Vagina (tissue), 2 donors: ENCODE measurements at places on chromosomes 13 and 19.

DNA sequence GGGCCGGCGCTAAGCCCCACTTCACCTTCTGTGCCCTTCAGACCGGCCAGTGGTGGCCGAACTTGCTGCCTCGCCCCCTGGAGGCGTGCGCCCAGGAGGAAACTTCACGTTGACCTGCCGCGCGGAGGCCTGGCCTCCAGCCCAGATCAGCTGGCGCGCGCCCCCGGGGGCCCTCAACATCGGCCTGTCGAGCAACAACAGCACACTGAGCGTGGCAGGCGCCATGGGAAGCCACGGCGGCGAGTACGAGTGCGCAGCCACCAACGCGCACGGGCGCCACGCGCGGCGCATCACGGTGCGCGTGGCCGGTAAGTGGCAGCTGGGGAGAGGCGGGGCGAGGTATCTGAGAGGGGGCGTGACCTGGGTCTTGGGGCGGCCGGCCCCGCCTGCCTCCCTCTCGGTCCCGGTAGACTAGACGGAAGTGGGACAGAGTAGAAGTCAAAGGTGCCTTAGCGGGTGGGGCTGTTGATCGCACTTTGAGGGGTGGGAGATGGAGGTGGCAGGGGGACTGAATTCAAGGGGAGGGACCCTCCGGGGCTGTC is 5.6 kb downstream of the ICAM5 start:
- DNase-seq = no peak

- DNase-seq = no peak
Measured at GRCh38 chr13:106942563-106942962, 374.6 kb upstream of the ARGLU1 start.

DNA sequence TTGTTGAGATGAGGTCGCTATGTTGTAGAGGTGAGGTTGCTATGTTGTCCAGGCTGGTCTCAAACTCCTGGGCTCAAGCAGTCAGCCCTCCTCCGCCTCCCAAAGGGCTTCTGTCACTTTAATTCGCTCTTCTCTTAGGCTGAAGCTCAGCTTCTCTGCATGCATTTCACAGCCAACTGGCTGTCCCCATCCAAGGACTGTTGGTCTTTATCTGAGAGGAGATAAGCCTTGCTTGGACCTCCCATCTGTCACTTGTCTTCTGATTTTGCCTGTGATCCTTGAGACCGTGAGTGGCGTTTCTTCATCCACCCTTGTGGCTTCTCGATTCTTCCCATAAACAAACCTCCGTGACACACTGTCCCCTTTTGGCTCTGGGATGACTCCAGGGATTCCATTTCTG is 24.4 kb downstream of the CERS1 start:
- DNase-seq = no peak

- DNase-seq = no peak
Measured at GRCh38 chr13:68784275-68784674, 1323.4 kb upstream of the ATXN8OS start.

GRCh38 chr13:49292742-49293486 is 45.2 kb downstream of the CDADC1 start:
- no peak for DNase-seq

DNA sequence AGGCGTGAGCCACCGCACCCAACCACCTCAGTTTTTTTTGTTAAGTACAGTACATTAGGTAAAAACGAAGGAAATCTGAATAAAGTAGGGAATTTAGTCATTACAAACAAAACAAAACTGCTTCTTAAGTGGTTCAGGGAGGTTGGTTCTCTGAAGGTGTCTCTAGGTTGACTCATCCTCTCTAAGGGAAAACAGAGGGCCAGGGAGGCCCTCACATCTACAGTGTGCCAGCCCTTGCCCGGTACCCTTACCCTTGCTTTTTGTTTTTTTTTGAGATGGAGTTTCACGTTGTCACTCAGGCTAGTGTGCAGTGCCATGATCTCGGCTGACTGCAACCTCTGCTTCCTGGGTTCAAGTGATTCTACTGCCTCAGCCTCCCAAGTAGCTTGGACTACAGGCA is 17.2 kb upstream of the JUND start:
- DNase-seq = no peak

DNA sequence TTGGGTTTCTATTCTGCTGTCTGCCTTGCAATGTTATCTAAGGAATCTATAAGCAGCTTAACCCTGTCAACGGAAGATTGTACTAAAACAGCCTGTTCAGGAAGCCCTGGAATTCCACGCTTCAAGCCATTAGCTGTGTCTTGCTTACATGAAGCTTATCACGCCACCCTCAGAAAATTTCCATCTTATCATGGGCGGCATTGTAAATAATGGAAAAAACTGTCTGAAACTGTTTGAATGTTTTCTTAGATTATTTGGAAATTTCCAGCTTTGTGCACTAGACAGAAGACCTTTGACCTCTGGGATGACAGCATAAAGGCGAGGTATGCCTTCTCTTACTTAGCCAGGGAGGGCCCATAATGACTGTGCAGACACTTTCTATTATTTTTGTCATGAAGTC is 319.7 kb downstream of the KCNRG start:
- no peak for DNase-seq

DNA sequence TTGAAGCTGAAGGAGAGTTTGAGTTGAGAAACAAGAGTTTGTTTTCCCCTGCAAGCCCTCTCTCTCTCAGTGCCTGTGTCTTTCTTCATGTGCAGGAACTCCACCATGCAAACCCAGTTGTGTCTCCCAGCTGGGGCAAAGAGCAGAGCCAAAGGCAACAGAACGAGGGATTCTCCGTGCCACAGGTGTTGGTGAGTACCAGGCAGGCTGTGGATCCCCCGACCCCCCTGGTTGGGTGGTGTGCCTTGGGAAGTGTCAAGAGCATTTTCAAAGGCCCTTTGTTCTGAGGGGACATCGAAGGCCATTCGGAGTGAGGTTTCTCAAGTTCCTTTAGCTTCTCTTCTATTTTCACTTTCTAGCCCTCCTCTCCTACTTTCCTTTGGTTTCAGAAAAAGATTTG is 5.6 kb downstream of the ZNF333 start:
- no peak for DNase-seq

GRCh38 chr13:99757756-99758459 is 213.7 kb downstream of the ZIC5 start:
- no peak for DNase-seq

DNA sequence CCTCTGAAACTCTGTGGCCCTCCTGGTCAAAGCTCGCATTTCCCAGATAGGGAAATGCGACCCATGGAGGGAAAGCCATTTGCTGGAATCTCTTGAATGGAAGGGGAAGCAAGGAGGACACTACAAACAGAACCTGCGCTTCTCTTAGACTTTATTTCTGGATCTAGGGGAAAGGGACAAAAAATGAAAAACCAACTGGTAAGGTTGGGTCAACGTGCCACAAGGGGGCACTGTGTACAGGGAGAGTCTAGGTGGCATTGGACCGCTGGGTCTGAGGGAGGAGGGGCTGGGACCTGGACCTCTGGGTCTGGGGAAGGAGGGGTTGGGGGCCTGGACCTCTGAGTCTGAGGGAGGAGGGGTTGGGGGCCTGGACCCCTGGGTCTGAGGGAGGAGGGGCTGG is 5.0 kb downstream of the KLK4 start:
- no peak for DNase-seq

GRCh38 chr13:45928843-45929242 is 77.3 kb upstream of the SIAH3 start:
- DNase-seq = no peak

DNA sequence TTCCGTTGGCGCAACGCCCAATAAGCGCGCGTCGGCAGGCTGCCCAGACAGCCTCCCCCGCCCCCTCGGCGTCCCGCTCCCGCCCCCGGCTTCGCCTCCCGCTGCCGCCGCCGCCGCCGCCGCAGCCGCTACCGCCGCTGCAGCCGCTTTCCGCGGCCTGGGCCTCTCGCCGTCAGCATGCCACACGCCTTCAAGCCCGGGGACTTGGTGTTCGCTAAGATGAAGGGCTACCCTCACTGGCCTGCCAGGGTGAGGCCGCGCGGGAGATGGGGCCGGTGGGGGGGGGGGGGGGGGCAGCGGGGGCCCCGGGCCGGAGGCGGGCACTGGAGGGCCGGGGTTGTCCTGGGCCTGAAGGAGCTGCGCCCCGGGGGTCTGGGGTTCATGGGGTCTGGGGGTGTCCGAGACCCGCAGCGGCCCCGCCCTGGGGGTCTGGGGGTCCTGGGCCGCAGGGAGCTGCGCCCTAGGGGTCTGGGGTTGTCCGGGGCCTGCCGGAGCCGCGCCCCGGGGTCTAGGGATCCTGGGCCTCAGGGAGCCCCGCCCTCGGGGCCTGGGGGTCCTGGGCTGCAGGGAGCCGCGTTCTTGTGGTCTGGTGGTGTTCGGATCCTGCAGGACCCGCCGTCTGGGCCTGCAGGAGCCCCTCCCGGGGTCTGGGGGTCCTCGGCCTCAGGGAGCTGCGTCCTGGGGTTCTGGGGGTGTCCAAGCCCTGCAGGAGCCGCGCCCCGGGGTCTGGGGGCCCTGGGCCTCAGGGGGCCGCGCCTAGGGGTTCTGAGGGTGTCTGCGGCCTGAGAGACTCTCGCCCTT is at the start of gene HDGFL2:
TSS of gene HDGFL2 (plus strand) at position 124 of the 801 bp plus-strand sequence. CDS start at position 178, 54 bp downstream.
- DNase-seq = no peak

GRCh38 chr13:84844473-84844872 is 954.7 kb downstream of the SLITRK6 start:
- DNase-seq = no peak

DNA sequence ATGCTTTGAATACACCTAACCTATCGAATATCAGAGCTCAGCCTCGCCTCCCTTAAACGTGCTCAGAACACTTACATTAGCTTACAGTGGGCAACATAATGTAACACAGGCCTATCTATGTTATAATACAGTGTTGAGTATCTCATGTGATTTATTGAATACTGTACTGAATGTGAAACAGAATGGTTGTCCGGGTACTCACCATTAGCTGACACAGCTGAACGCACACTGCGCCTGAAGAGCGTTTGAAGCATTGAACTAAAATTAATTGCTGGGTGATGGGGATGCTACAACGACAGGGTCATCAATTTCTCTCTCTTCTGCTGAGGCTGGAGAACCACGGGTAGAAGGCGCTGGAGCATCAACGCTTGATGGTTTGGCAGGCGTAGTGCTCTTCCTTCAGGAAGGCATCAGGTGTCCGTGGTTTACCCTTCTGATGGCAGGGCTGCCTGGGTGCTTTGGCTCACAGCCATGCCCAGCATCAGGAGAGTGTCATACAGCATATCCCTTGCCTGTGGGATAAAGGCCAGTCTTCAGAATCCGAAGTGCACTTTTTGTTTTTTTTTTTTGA is 46.9 kb upstream of the UBE2L5 start:
- no peak for DNase-seq

- DNase-seq = no peak
Measured at GRCh38 chr19:15656467-15656866, 15.8 kb downstream of the CYP4F3 start.

GRCh38 chr19:39212375-39212742 is 8.3 kb upstream of the SYCN start:
- no peak for DNase-seq

DNA sequence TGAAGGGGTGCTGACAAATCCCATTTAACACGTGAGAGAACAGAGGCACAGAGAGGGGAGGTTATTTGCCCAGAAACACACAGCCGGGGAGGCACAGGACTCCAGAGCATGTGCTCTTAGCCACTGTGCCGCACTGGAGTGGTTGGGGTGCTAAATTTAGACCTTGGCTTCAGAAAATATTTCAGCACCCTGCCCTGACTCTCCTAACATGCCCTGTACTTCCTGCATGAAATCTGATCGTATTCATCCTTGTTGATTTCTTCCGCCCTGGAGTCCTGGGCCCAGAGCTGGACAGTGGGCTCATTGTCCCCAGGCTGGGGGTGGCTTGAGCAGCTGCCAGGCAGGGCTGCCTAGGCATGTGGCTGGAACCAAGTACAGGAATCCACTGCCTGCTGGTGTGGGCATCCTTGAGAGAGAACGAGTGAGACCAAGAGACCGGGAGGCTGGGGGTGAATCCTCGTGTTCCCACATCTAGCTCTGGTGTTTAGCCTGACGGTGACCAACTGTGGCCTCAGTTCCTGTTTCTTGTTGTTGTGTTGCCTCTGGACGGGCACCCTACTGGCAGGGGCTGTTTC is 5.3 kb downstream of the SLC27A1 start:
- no peak for DNase-seq

GRCh38 chr13:47407808-47408207 is 511.0 kb upstream of the HTR2A start:
- DNase-seq = no peak

DNA sequence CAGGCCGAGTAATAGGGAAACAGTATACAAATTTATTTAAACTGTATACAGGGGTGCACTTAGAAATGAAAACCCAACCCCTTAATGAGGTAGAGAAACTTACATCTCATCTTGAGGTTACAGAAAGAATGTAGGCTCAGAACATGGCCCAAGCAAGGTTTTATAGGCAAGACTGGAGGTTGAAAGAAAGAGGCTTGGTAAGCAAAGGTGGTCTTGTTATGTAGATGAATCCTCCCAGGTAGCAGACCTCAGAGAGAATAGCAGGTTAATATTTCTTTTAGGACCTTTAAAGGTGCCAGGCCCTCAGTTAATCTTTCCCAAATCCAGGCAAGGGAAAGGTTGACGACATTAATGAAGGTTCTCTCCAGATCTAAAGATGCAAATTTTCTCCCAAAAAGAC is 1466.8 kb upstream of the PRR20A start:
- DNase-seq = no peak

- DNase-seq = no peak
Measured at GRCh38 chr19:58563034-58563573, 4.7 kb upstream of the UBE2M start.

DNA sequence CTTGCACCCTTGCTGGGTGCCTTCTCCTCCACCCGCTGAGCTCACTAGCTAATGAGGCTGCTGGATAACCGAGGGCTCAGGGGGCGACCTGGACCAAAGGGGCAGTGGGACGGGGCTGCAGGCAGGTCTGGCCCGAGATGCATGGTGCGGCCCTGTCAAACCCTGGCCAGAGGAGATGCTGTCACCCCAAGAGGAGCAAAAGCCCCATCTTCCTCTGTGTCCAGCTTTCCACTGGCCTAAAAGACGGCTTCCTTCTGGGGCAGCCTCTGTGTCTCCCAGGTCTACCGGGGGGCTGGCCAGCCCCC is 261.8 kb downstream of the TBC1D4 start:
- DNase-seq = no peak

DNA sequence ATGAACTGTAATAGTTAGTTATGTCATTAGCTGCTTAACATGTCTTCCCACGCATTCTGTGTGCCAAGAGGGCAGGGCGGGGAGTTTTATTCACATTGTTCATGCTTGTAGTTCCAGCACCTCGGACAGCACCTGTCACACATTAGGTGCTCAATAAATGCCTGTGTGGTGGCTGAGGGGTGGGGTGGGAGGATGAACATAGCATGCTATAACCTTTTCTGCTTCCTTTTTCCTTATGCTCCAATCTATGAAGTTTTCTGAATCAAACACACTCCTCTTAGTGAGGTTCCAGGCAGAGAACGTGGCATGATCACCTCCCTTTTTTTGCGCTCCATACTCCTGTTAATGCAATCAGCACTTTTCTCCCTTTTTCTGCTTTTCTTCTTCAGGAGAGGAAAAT is 15.8 kb upstream of the PTPRS start:
- no peak for DNase-seq

GRCh38 chr13:73497430-73497829 is 438.6 kb downstream of the KLF5 start:
- DNase-seq = no peak
